ENCODE measurements at places on chromosomes 2 and 18.

- DNase-seq = no peak
Measured at GRCh38 chr18:28512357-28512756, 335.4 kb upstream of the CDH2 start.

DNA sequence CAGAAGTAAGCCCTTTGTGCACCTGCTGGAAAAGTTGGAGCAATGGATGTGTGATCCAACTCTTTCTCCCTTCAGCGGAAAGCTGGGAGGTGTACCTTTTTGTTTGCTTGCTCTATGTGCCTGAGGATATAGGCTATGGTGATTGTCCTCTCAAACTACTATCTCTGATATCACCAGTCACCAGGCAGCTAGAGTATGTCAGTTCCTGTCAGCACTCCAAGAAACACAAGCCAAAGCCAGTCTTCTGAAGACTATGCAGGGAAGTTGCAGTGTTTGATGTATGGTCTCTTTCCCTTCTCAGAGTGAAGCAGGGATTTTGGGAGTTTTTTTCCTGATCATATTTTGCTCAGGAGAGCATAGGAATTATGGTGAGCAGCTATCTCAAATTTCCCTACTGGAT is 146.4 kb downstream of the PTH2R start:
- no peak for DNase-seq

GRCh38 chr2:38409156-38410102 is 32.4 kb upstream of the ATL2 start:
- no peak for DNase-seq

GRCh38 chr2:223418131-223418530 is 184.0 kb downstream of the SCG2 start:
- DNase-seq = no peak
